ENCODE measurements at places on chromosomes 13 and 19. TPM values are rescaled to one million over a fixed set of nuclear protein-coding genes. Genes with fewer than 3 reads are reported as not detected.

- H3K4me3 ChIP-seq, result no peak within 1 kb of the TSS
- no peaks in the 10 kb centered on the region for H3K36me3 ChIP-seq
- no peaks in the 10 kb centered on the region for H3K4me1 ChIP-seq
- DNase-seq, result no peak
Measured at GRCh38 chr19:51387924-51388389, at the start of gene LIM2. LIM2 (minus strand) TSS chr19:51387974; CDS start chr19:51387443, 531 bp downstream.

The ZNF57 gene
- 2.6 TPM for total RNA-seq

The CASP14 gene
- total RNA-seq, result not detected

GRCh38 chr19:7691497-7691896, 10.4 kb downstream of the FCER2 start:
- H3K4me1 ChIP-seq, result no peaks in the 10 kb centered on the region
- no peaks in the 10 kb centered on the region for H3K27me3 ChIP-seq
- H3K36me3 ChIP-seq, result no peaks in the 10 kb centered on the region
- DNase-seq, result no peak
- no peak overlapping the region for H3K4me3 ChIP-seq

The PRTN3 gene
- total RNA-seq, result not detected

DNA sequence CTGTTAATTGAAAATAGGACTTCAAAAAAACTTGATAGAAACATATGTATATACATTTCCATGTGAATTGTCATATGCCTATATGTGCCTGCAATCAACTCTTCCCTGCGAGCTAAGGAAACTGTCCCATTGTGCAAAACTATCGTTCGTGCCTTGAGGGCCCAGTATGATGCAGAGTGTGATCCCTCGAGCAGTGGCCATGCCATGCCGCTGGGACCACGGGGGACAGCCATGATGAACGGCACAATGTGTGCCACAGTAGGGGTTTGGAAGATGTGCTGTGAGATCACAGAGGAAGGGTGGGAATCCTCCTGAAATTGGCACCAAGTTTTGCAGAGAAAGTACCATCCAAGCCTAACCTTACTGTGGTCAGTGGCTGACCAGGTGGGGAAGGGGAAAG, 118.1 kb upstream of the SOX1 start:
- H3K36me3 ChIP-seq, result no peaks in the 10 kb centered on the region
- H3K27ac ChIP-seq, result no peak overlapping the region
- no peaks in the 10 kb centered on the region for H3K27me3 ChIP-seq
- H3K4me1 ChIP-seq, result no peaks in the 10 kb centered on the region

DNA sequence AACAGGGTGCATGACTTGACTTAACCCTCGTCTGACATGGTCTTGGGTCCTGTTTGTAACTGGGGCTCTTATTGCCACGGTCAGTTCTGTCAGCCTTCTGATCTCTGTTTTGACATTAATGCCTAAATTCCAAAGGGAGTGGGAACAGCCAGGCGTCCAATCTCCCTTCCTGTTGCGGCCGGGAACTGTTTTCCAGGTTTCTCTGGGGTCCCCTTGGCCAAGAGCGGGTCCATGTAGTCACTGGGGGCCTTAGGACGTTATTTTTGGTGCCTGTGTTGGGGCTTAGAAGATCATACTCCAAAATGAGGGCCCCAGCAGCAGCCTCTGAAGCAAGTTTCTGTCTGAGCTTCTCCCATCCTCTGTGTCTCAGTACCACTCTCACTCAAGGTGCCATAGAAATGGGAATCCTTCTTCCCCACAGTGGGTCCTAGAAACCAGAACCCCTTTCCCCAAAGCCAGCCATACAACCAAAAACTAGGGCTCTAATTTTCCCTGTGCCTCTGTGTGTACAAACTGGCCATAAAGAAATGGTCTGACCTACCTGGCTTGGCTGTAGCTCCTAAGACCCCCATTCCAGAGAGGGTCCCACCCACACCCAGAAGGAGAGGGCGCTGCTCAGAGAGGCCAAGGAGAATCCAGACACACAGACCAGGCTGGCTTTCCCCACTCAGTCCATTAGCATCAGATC, 50.4 kb downstream of the C13orf46 start:
- no peak overlapping the region for H3K27ac ChIP-seq
- H3K4me1 ChIP-seq, result peaks cover 4% of the 10 kb centered on the region
- no peak overlapping the region for H3K4me3 ChIP-seq
- DNase-seq, result no peak

All from adrenal gland (tissue), 19 donors.